ENCODE measurements at places on chromosomes 4 and X. TPM values are rescaled to one million over a fixed set of nuclear protein-coding genes. Genes with fewer than 3 reads are reported as not detected.
A peak's percentile ranks its signal among the peaks of the same experiment; 100 is the strongest.

PABPC1L2B gene
- total RNA-seq, result not detected

PYURF gene
- 58.9 TPM for total RNA-seq

LRRC66 gene
- 0.44 TPM for total RNA-seq

UBA1 gene
- 350 TPM for total RNA-seq

FAM47A gene
- not detected for total RNA-seq

DCLK2 gene
- total RNA-seq, result 49.5 TPM

SSX1 gene
- not detected for total RNA-seq

CENPVL1 gene
- total RNA-seq, result 0.31 TPM

MAP9 gene
- total RNA-seq, result 22.4 TPM

GRCh38 chr4:170386971-170387370, 297.2 kb upstream of the AADAT start:
- H3K27ac ChIP-seq, result no peak overlapping the region
- no peak overlapping the region for H3K4me3 ChIP-seq
- H3K27me3 ChIP-seq, result no peaks in the 10 kb centered on the region
- no peaks in the 10 kb centered on the region for H3K36me3 ChIP-seq
- peaks cover 15% of the 10 kb centered on the region for H3K4me1 ChIP-seq

- H3K4me3 ChIP-seq, result no peak overlapping the region
- H3K27ac ChIP-seq, result no peak overlapping the region
- no peaks in the 10 kb centered on the region for H3K36me3 ChIP-seq
- no peak for DNase-seq
- H3K4me1 ChIP-seq, result peaks cover 51% of the 10 kb centered on the region
- H3K27me3 ChIP-seq, result no peaks in the 10 kb centered on the region
These were observed 308.1 kb upstream of the GATB start for GRCh38 chr4:152068866-152069265.

- no peak for DNase-seq
- H3K4me3 ChIP-seq, result no peak overlapping the region
- no peaks in the 10 kb centered on the region for H3K27me3 ChIP-seq
- H3K4me1 ChIP-seq, result peaks cover 27% of the 10 kb centered on the region
- H3K36me3 ChIP-seq, result peaks cover 9% of the 10 kb centered on the region
These were observed 223.6 kb downstream of the MGST2 start for GRCh38 chr4:139889264-139889663.

GRCh38 chr4:98652996-98653395, 5.4 kb downstream of the TSPAN5 start:
- no peaks in the 10 kb centered on the region for H3K36me3 ChIP-seq
- H3K27me3 ChIP-seq, result peaks cover 45% of the 10 kb centered on the region
- peaks cover 15% of the 10 kb centered on the region for H3K4me1 ChIP-seq
- no peak overlapping the region for H3K27ac ChIP-seq
- DNase-seq, result no peak

- H3K27ac ChIP-seq, result no peak overlapping the region
- no peaks in the 10 kb centered on the region for H3K36me3 ChIP-seq
- H3K4me3 ChIP-seq, result peak overlapping the region; percentile 78
- H3K4me1 ChIP-seq, result peaks cover 26% of the 10 kb centered on the region
These were observed 752 bp upstream of the FGF5 start for GRCh38 chr4:80265571-80266252.

DNA sequence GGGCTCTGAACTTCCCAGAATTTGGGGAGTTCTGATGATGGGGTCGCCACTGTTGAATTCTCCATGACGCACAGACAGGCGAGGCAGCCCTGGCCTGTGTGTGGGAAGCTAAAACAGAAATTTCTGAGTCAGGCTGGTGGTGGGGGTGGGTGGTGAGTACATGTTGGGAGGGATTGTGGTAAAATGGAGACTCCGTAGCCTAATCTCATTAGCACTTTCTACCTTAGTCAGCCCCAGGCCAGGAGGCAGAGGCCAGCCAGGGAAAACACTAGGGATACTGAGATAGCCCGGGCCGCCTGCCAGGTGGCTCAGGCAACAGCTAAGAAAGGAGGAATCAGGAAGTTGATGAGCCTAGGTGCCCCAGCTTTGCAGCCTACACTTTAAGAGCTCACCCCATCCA, 39.3 kb upstream of the NHSL2 start:
- no peaks in the 10 kb centered on the region for H3K36me3 ChIP-seq
- no peak overlapping the region for H3K4me3 ChIP-seq
- no peak for DNase-seq
- no peak overlapping the region for H3K27ac ChIP-seq
- peaks cover 9% of the 10 kb centered on the region for H3K4me1 ChIP-seq
- H3K27me3 ChIP-seq, result peaks cover 2% of the 10 kb centered on the region

- no peak overlapping the region for H3K27ac ChIP-seq
- H3K27me3 ChIP-seq, result no peaks in the 10 kb centered on the region
- no peak overlapping the region for H3K4me3 ChIP-seq
- H3K36me3 ChIP-seq, result peaks cover 15% of the 10 kb centered on the region
These were observed 27.7 kb downstream of the METTL14 start for GRCh38 chr4:118712872-118713271.

DNA sequence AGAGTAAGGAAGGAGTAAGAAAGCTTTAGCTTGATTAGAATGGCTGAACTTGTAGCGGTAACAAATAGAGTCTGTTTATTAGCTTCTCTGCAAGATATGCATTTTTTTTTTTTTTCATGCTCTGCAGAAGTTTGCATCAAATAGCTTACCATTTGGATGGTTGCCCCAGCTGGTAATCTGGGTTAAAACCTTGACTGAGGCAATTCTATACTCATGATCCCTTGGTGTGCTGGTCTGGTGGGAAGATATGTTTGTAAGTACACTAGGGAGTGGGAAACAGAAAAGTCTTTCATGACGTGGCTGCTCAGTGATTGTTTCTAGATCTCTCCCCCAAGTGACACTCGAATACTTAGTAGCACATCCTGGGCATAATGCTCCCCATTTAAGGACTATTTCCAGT, 32.1 kb downstream of the SEPTIN11 start:
- no peak for DNase-seq
- no peak overlapping the region for H3K4me3 ChIP-seq
- H3K27ac ChIP-seq, result peak overlapping the region; percentile 29
- H3K36me3 ChIP-seq, result no peaks in the 10 kb centered on the region
- peaks cover 68% of the 10 kb centered on the region for H3K4me1 ChIP-seq

GRCh38 chr4:19026281-19026680, 1004.7 kb upstream of the LCORL start:
- H3K27me3 ChIP-seq, result no peaks in the 10 kb centered on the region
- peak overlapping the region; percentile 66 for H3K27ac ChIP-seq
- peaks cover 58% of the 10 kb centered on the region for H3K4me1 ChIP-seq
- H3K4me3 ChIP-seq, result no peak overlapping the region

DNA sequence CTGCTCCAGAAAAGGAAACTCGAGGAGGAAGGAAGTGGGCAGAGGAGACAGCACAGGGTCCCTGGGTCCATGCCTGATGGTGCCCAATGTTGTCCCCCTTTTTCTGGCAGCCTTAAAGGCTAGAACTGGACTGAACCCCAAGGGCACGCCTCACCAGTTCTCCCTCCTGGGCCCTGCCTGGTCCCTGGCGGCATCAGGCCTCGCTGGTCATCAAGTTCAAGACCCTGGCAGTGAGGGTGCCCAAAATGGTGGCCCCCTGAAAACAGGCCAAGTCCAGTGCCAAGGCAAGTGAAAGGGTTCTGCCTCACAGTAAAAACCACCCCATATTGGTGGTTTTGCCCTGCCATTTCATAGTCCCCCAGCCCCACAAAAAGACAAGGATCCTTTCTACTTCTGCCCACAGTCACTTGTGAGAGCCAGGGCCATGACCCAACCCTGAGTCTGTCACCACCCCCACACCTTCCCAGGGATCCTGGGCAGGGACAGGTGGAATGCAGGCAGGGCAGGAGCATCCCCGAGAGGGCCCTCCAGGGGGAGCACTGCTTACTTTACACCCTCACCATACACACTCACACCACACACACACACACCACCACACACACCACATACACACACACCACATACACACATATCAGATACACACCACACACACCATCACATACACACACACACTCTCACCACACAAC, 107.6 kb downstream of the DCTD start:
- no peak overlapping the region for H3K4me3 ChIP-seq
- peaks cover 7% of the 10 kb centered on the region for H3K27me3 ChIP-seq
- peaks cover 6% of the 10 kb centered on the region for H3K36me3 ChIP-seq
- no peak for DNase-seq
- peaks cover 15% of the 10 kb centered on the region for H3K4me1 ChIP-seq

DNA sequence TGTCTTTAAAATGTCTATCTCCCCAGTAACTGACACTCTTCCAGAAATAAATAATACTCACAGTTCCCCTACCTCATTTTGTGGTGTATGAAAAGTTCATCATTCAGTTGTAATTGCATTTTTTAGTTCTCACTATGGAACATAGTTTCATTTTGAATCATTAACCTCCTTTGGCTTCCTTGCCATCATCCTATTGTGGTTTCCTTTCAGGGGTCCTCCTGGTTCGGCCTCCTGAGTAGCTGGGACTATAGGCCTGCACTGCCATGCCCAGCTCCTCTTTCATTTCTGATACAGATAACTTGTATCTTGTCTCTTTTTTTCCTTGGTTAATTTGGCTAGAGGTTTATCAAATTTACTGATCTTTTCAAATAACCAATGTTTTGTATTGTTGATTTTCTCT, 23.1 kb upstream of the BLTP1 start:
- no peaks in the 10 kb centered on the region for H3K36me3 ChIP-seq
- peaks cover 13% of the 10 kb centered on the region for H3K27me3 ChIP-seq
- no peak overlapping the region for H3K27ac ChIP-seq
- H3K4me3 ChIP-seq, result no peak overlapping the region

- no peaks in the 10 kb centered on the region for H3K36me3 ChIP-seq
- no peaks in the 10 kb centered on the region for H3K4me1 ChIP-seq
- H3K4me3 ChIP-seq, result no peak overlapping the region
- DNase-seq, result no peak
These were observed 18.8 kb upstream of the OTUD4 start for GRCh38 chr4:145199051-145199716.

DNA sequence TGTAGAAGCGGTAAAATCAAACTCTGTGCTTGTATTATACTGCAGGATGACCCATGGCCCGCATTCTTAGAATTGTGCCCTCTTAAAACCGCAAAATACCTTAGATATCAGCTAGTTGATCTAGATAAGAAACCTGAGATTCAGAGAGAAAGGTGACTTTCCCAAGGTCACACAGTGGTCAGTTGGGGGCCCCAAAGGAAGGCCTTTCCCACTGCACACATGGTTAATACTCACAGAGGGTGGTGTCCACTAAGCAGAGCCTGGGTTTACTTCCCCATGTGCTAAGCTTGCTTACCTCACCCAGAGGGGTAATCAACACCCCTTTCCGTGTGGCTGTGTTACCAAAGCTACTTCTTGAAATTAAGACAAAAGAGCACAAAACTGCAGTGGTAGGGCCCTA, 66.3 kb downstream of the RBM47 start:
- H3K4me1 ChIP-seq, result peaks cover 44% of the 10 kb centered on the region
- peak overlapping the region; percentile 86 for H3K27ac ChIP-seq
- DNase-seq, result no peak
- no peaks in the 10 kb centered on the region for H3K36me3 ChIP-seq

DNA sequence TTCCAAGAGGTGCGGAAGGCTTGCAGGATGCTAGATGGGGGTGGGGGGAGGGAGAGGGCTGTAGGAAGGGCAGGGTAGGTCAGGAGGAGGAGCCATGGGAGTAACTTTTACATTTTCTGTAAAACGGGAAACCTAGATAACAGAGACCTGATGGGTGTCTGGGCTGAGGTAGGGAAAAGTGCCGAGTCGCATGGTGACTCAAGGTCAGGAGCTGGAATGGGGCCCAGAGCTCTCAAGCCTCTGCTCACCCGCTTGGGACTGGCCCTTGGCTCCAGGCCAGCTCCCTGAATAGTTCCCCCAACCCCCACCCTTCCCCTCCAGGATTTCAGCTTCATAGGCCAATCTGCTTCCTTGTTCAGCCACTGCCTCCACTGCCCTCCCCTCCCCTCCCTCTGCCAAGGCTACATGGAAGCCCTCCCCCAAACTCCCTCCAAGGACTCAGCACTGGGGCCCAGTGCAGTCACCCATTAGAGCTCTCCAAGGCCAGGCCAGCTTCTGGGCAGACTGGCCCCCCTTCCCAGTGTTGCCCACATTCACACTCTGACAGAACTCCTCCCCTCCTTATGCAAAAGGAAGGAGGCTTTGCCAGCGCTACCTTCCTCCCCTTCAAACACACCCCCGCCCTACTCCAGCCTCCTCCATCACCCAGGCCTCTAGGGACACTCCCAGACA, 43.6 kb downstream of the TSC22D3 start:
- no peak overlapping the region for H3K4me3 ChIP-seq
- no peak for DNase-seq
- peak overlapping the region; percentile 39 for H3K27ac ChIP-seq
- H3K36me3 ChIP-seq, result no peaks in the 10 kb centered on the region
- H3K4me1 ChIP-seq, result peaks cover 43% of the 10 kb centered on the region

DNA sequence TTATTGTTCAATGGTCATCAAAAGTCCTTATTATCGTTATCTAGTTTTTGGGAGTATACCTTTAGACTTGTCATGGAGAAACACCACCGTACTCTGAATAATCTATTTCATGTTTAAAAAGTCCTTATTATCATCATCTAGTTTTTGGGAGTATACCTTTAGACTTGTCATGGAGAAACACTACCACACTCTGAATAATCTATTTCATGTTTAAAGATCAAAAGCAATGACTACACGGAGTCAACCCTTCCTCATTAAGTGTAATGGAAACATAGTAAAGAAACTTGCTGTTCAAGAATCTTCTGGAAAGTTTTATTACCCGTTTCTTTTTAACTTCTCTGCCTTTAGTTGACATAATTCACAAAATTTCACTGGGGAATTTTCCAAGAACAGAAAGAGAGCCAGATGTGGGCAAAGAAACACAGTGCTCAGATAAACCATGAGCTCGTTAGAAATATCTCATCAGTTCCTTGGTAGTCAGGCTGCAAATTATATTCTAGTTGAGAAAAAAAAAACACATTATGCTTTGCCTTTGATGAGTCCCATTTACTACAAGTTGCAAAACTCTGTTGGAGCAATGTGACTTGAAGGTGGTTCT, 158.8 kb downstream of the AFAP1 start:
- H3K36me3 ChIP-seq, result peaks cover 61% of the 10 kb centered on the region
- no peak for DNase-seq
- H3K27me3 ChIP-seq, result no peaks in the 10 kb centered on the region
- H3K27ac ChIP-seq, result peak overlapping the region; percentile 86
- no peak overlapping the region for H3K4me3 ChIP-seq

GRCh38 chr4:100929135-100929534, 411.3 kb upstream of the EMCN start:
- no peak overlapping the region for H3K27ac ChIP-seq
- H3K4me1 ChIP-seq, result peaks cover 2% of the 10 kb centered on the region
- H3K27me3 ChIP-seq, result no peaks in the 10 kb centered on the region
- no peak for DNase-seq
- no peak overlapping the region for H3K4me3 ChIP-seq

DNA sequence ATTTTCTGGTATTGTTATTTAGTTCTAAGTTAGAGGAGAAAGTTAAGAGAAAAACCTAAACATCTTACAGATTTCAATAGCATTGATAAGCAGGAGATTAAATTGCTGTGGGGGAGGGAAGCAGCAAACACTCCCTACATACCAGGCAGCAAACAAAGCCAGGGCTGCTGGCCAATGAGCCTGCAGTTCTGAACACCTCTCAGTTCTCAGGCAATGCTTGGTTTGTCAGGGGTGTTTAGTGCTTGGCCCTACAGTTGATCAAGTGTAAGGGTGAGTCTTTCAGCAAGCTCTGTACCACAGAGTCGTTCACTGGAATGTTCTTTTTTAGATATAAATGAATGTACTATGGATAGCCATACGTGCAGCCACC, 38.6 kb downstream of the EGFL6 start:
- no peak overlapping the region for H3K4me3 ChIP-seq
- H3K27me3 ChIP-seq, result no peaks in the 10 kb centered on the region
- H3K4me1 ChIP-seq, result no peaks in the 10 kb centered on the region
- DNase-seq, result no peak
- H3K27ac ChIP-seq, result no peak overlapping the region

Measured in mesothelial cell of epicardium (in vitro differentiated cells).